ENCODE measurements at places on chromosomes 1 and 21.

DNA sequence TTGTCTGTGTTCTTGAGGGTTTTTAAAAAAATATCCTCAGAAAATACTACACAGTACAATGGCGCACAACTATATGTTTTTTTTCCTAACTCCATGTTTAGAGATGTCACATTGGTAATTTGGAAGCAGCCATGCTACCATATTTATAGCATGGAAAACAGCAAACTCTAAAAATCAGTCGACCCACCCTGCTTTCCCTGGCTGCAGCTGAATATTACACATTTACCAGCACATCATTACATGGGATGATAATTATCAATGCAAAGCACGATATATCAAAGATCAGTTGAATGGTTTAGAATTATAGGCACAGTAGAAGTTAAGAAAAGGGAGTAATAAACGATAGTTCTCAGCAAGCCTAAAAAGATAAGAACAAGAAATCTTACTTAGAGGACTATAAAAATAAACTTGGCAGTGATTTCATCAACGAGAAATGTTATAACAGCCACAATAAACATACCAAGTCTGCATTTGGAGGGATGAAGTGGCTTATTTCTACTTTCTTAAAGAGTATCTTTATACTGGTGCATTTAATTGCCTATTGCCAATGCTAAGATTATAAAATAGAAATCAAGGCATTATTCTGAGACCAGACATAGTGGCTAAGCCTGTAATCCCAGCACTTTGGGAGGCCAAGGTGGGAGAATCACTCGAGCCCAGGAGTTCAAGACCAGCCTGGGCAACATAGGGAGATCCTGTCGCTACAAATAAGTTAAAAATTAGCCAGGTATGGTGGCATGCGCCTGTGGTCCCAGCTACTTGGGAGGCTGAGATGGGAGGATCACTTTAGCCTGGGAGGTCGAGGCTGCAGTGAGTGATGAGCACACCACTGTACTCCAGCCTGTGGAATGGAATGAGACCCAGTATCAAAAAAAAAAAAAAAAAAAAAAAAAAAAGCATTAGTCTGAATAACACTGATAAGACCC is 43.4 kb downstream of the WDR64 start:
- DNase-seq: no peak

DNA sequence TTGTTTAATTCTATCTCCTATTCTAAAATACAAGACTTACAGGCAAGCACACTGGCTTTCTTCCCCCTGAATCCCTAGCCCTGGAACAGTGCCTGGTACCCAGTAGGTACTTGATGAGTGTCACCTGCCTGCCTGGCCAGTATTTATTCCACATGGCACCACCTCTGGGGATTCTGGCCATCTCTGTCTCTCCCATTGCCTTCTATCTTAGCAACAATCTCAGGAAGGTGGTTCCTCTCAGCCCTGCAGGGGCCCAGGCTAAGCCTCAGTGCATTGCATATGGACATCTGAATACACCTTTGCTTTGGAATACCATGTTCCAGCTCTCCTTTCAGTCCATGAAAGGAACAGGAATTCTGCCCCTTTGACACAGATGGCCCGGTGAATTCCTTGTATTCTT is 81.0 kb downstream of the HIVEP3 start:
- DNase-seq: no peak

DNA sequence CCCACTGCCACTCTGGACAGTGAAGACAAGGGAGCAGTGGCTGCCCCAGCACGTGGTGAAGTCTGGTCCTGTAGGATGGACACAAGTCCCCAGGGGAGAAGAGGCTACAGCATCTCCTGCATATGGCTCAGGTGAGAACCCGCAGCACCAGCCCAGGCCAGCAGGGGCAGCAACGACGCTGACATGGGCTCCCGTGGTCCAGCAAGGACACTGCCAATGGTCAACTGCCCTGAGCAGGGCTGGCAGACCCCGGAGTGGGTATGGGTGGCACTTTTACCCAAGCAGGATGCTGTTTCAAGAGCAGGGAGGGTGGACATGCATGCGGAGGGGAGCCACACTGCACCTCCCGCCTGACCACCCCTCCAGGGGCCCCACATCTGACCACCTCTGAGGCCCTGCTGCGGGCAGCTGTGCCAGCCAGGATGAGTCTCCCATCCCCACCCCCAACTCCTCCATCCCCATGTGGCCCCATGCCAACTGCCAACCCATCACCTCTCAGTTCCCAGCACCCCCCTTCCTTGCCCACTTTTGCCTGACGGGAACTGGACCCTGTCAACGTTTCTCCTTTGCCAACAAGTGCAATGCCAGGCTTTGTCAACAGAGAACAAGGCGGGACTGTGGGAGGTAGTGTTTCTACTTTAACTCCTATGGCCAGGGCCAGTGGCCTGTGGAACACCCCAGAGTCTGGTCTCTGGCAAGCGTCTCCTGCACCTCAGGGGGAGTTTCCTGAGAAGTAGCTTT is 8.6 kb downstream of the MORN1 start:
- no peak for DNase-seq

- no peak for DNase-seq
Observed at GRCh38 chr1:209455661-209456358, 127.7 kb upstream of the CAMK1G start.

DNA sequence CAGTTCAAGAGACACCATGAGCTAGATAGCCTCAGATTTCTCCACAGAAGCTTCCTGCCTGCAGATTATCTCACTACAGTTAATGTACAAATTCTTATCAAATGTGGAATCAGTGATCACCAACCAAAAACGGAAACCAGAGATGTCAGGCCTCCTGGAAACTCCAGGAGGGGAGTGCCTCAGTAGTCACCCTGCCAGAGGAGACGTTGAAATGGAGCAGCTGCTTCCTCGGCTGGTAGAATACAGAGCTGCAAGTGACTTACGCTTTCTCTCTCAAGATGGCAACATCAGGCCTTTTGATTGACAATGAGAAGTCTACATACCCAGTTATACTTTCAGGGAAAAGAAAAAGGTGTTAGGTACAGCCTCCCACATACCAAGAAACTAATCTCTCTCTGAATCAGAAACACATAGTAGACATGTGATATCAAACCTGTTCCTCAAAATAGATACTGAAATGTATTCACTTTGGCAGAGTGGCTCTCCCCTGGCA is 52.2 kb downstream of the ACP6 start:
- DNase-seq: no peak

GRCh38 chr1:21313886-21314721 is 23.8 kb upstream of the ECE1 start:
- DNase-seq: no peak
